Posterior cingulate gyrus (tissue), 11 donors: ENCODE measurements at places on chromosomes 2 and 18.

DNA sequence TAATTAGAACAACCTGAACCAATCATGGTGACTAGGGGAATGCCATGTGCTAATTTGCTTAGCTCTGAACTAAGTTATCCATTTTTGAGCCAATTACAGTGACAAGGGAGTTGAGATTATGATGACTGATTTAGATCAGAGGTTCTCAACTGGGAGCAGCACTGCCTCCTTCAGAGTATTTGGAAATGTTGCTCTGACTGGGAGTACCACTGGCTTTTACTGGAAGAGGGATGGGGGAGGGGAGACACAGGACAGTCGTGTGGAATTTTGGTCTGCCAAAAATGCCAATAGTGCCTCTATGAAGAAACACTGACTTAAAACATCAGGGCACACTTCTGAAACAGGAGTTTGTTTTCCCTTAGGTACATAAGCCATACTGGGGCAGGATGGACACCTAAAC lies 48.1 kb upstream of the VPS54 start:
- DNase-seq, result no peak

GRCh38 chr2:167986223-167986622 lies 261.2 kb downstream of the STK39 start:
- DNase-seq, result no peak

GRCh38 chr2:45741161-45741850 lies 89.8 kb downstream of the PRKCE start:
- DNase-seq, result no peak

- no peak for DNase-seq
Measured at GRCh38 chr2:26568076-26568890, 72.9 kb downstream of the CIB4 start.

- DNase-seq, result no peak
Measured at GRCh38 chr2:85132397-85132796, 795 bp upstream of the TCF7L1 start.

DNA sequence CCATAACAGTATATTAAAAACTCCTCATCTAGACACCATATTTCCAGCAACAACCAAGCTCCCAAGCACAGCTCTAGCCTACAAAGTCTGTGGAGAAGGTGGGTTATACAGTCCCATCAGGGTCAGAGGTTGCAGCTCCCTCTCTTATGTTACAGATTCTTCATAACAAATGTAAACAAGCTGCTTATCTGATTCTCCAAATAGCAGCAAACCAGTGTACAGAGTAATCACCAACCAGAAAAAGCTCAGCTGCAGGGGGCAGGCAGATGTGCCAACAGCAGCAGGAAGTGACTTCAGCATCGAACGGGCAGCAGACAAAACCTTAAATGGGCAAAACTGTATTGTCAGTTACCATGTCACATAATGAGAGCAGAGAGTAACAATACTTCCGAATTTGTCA lies 52.9 kb upstream of the NABP1 start:
- no peak for DNase-seq

- no peak for DNase-seq
Measured at GRCh38 chr2:6623746-6624145, 242.0 kb downstream of the CMPK2 start.
